ENCODE measurements at places on chromosomes 3 and 15.

- DNase-seq = no peak
These were observed 5.3 kb upstream of the TMEM115 start for GRCh38 chr3:50364573-50365079.

GRCh38 chr3:60742606-60743145 lies 508.6 kb downstream of the FHIT start:
- no peak for DNase-seq

DNA sequence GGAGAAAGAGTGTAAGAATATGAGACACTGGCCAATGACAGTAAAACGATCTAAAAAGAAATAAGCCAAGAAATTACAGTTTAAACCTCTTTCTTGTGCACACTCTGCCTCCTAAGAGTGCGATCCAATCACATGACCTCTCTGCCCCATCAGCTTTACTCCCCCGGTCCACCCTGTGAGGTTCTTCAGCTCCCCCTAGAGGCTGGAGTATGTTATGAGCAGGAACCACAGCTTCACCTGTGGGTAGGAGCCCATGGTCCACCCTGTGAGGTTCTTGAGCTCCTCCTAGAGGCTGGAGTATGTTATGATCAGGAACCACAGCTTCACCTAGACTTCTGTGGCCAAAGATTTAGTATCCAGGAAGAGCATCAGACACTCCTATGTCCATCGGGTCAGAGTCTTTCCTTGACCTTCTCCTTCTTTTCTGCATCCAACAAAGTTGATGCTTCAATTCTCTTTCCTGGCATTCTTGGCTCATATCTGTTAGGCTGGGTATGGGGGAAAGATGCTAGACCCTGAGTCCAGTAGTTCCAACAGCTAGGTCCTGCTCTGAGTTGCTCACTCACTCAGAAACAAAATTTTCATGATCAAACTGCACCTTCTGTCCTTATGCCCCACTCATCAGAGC lies 164.0 kb downstream of the MINAR1 start:
- peak; percentile 73 for DNase-seq

DNA sequence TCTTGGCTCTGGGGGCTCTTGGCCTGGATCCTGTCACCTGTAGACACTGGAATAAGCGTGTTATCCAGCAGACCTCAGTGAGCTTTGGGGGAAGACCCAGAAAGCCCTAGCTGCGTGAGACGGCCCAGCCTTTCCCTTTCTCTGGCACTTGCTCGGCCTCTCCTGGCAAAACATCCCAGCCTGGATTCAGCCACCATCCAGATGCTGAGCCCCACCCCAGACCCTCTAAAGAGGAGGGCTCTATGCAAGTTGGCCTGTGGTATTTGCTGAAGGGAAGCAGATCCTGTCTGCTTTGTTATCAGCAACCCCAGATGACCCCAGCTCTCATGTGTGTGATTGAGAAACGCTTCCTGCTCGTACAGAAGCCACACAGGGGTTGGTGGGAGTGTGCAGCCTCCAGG lies 267.2 kb downstream of the FAM43A start:
- DNase-seq = no peak

GRCh38 chr3:137165117-137165806 lies 207.5 kb downstream of the IL20RB start:
- no peak for DNase-seq

DNA sequence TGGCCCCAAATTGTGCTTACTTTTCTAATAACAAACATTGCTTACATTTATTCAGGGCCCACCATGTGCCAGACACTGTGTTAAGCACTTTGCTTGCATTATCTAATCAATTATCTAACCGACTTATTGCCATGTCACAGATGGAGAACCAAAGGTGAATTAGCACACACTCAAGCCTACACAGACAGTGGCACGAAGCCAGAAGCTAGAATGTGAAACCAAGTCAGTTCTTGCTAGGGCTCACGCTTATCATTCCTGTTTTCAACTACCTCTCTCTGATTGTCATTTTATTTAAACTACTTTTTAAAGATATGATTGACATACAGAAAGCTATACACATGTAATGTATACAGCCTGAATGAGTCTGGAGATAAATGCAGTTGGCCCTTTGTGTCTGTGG lies 215.7 kb upstream of the CFAP20DC start:
- DNase-seq = no peak

DNA sequence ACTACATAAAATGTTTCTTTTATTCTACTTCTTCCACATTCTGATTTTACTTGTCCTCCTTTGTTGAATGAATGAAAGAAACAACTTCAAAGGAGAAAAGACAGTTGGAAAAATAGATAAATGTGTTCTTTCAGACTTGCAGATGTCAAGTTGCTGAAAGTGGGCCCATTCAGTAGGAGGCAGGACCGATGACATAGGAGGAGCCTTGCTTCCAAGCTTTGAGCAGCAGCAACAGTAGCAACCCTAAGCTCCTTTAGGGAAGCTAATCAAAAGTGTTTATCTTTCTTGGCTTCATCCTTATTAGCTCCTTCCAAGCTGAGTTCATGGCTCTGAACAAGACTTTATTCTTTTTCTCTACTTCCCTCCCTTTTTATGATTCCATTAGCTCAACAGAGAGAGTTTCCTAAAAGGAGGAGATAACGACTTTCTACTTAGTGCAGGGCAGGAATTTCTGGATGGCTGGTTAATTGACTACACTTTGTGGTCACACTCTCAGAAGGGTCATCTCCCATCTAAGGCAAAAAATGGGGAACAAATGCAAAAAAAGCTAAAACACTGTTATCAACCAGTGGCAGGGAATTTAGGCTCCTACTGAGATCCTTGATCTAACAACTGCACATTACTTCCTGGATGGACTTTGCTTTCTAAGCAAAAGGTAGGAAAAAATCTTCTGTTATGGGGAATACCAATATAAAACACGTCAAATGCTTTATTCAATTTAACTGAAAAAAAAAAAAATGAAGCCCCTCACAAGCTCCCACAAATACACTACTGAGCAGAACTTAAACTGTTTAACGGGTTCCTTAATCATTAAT lies 4.8 kb downstream of the MORC1 start:
- no peak for DNase-seq

DNA sequence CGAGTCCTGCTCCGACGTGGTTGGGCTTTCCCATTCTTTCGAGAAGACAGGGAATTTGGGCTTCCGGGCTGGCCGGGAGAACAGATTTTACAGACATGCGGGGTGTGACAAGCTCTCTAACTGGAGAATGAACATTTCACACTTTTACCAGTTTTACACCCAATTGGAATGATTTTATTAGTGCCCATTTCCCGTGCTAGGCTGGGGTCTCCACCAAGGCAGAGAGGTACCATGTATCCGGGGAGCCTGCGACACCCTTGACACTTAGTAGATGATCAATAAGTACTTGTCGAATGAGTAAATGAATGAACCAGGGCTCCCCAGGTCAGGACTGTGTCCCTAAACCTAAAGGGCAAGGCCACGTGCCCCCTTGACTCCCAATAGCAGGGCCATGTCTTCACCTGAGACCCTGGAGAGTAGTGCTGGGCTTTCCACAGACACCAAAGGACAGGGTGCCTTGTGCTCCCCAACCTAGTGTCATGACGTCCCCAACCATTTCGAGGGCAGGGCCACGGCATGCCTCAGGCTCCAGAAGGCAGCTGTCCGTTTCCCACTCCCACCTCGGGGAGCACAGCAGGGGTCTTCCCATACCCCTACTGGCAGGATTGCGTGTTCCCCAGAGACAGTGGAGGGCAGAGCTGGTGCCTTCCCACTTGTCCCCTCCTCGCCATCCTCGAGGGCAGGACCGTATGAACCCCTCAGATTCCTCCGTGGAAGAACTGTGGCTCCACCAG lies 679 bp upstream of the MYD88 start:
- peak; percentile 52 for DNase-seq

DNA sequence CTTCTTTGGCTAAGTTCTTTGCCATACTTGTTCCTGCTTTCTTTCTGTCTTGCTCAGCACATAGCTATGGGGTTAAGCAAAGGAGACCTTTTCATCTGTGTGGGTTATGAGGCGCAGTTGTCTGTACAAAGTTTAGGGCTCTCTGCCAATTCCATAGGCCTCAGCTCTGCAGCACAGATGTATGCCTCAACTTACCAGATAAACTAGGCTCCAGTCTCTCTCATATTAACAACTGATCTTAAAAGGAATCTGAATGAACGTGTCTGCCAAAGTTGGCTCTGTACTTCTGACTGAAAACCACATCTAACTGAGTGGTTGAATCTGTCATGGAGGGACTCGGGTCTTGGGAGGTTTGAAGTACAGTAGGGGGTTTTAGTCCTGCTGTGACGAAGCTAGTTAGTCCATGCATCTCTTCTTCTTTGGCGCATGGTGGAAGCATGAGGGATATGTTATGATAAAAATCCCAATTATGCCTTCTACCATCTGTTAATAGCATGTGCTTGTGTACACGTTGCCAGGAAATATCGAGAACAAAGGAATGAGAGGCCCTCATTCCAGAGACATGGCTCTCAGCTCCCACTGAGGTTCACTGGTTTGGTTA lies 114.6 kb upstream of the TSC22D2 start:
- DNase-seq = no peak

GRCh38 chr3:102332205-102332604 lies 102.6 kb upstream of the ZPLD1 start:
- DNase-seq = no peak

DNA sequence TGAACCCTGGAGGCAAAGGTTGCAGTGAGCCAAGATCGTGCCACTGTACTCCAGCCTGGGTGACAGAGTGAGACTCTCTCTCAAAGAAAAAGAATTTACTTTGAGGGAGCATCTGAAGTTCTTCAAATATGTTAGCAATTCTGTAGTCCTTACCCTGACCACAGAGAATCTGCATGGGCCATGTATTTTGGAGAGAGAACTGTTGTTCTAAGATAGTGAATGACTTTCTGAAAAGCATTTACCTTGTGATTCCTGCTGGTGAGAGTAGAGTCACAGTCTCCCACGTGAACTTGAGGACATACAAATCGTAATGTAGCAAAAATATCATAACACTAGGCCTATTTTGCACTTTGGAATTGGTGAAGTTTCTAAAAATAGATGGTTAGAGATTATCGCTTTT lies 3.9 kb downstream of the BRK1 start:
- DNase-seq = no peak

- DNase-seq = peak; percentile 33
These were observed 24.0 kb upstream of the C3orf70 start for GRCh38 chr3:185176750-185177359.

DNA sequence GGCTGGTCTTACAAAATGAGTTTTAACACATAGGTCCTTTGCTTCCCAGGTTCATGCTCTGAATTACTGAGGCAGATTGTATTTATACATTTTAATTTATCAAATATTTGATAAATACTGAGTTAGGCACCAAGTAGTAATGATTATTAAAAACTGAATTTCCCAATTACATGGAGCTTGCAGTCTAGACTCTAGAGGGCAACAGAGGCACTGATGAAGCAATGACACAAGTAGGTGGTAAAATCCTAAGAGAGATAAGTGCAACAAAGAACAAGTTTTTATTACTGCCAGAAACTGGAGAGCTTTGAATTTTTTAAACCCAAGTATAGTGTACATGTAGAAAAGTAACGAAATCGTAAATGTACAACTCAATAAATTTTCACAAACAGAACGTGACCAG lies 406.2 kb upstream of the RARB start:
- no peak for DNase-seq

DNA sequence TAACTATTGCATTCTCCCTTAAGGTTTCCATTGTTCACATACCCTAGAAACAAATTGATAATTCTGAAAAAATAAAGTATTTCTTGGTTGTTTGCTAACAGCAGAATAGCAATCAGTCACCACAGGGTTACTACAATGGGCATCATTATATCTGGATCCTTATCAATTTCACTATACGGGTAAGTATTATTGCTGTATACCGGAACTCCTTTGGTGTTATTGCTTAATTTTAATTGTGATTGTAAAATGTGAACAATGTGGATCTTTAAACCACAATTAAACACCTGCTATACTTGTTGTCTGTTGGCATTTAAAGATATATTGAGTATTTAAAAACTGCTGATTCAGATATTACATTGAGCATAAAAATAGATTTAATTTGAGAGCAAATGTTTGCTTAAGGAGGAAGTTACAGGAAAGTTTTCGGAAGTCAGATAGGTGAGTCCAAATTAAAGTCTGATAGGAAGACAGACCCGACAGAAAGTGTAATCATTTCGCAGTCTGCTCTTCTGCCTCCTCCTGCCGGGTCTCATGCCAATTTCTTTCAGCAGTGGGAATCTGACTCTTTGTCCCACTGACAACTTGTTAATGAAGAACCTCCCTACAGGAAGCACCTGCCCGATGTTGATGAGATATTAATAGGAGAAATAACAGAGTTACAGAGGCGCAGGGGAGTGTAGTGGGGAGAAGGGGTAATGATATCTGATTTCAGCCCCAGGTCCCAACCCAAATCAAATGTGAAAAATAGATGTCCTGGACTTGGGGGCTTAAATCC lies 169.7 kb upstream of the TBC1D5 start:
- no peak for DNase-seq

GRCh38 chr3:112261742-112262141 lies 32.3 kb downstream of the SLC9C1 start:
- no peak for DNase-seq

DNA sequence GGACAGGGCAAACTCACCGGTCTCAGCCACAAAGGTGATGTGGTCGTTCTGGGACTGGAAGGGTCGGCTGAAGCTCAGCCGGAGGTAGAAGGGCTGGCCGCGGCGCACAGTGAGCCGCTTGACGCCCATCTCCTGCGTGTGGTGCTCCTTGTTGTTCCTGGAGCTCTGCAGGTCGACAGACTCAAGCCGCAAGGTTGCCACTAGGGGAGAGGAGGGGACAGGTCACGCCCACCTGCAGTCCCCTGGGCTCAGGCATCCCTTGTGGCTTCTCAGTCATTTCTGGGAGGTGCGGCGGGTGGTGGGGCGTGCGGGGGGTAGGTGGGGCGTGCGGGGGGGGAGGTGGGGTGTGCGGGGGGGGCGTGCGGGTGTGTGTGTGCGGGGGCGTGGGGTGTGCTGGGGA lies 26.7 kb upstream of the TGM5 start:
- DNase-seq = peak; percentile 15

DNA sequence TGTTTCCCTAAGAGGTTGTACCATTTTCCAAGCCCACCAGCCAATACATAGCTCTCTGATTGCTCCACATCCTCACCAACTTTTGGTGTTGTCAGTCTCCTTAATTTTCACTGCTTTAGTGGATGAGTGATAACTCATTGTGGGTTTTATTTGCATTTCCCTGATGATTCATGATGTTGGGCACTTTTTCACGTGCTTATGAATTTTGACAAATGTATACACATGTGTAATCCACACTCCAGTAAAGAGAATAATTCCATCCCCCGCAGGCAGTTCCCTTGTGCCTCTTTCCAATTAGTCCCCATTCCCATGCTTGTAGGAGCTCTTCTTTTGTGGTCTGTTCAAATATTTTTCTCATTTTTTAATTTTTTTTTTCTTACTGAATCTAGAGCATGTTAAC lies 52.4 kb downstream of the ANP32A start:
- no peak for DNase-seq

- no peak for DNase-seq
These were observed 46.4 kb upstream of the PGPEP1L start for GRCh38 chr15:99054025-99054387.

All from activated CD4-positive, alpha-beta memory T cell treated with anti-CD3 and anti-CD28 coated beads for 36 hours (primary cell).